ENCODE measurements at places on chromosomes 1 and 21.

DNA sequence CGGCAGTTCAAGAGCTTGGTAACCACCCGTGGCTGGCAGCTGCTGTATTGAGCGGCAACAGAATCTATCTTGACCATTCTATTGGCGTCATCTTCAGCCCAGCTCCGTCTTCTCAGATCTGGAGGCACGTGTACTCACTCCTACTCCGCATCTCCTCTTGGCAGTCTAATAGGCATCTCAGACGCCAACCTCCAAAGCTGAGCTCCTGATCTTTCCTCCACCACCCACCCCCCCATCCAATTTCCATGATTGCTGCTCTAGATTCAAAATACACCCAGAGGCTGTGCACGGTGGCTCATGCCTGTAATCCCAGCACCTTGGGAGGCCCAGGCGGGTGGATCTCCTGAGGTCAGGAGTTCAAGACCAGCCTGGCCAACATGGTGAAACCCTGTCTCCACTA is 84.6 kb upstream of the CASZ1 start:
- no peak for DNase-seq

- DNase-seq, result no peak
Measured at GRCh38 chr1:240612811-240613210, 856 bp upstream of the GREM2 start.

DNA sequence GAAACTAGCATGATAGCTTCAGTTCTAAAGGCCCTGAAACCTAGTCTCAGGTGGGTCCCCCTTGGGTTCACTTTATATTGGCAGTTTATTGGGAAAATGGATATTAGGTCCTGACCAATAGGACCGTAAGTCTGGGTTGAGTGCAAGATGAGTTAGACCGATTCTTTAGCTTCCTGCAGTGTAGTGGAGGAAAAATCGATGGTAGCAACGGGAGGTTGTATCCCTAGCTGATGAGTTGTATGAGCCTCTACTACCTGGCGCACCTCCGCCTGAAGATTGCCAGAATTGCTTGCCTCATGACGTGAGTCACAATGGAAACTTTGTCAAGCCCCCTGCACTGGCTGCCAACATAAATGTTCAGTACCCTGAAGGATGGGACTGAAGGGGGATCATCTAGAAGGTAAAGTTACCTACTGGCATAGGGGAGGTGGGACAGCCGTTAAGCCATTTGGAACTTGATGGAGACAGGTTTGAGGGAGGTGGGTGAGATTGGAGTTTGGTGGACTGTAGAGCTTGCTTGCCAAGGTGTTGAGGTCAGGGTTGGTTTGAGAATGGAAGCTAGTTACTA is 3.9 kb downstream of the RCC1 start:
- no peak for DNase-seq

DNA sequence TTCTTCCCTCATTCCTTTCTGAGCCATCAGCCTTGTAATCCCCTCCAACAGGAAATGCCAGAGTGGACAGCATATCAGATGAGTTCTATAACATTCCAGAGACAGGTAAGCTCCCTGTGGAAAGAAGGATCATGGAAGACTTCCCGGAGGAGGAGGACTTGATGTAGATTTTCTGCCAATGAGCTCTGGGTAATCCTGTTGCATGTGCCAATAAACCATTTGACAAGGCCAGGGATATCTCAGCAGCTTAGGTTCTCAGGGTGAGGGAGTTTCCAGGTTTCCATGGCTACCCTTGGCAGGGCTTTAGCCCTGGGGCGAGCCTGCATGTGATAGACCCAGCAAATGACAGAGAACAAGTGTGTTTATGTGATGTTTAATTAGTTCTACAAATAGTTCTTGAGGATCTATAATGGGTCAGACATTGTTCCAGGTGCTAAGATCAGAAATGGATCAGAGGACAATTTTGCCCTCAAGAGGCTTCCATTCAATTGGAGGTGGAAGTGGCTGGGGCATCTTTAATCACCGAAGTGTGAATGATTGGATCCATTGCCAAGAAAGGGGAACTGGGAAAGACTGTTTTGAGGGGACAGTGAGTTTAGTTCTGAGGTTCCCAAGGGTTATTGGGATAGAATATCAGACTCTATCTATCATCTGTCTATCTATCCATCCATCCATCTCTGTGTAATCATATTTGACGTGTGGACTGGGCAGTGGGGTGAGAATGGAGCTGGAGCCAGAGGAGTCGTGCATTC is 6.9 kb downstream of the PLA2G5 start:
- DNase-seq, result no peak

GRCh38 chr1:184116287-184116686 is 64.8 kb downstream of the TSEN15 start:
- no peak for DNase-seq

DNA sequence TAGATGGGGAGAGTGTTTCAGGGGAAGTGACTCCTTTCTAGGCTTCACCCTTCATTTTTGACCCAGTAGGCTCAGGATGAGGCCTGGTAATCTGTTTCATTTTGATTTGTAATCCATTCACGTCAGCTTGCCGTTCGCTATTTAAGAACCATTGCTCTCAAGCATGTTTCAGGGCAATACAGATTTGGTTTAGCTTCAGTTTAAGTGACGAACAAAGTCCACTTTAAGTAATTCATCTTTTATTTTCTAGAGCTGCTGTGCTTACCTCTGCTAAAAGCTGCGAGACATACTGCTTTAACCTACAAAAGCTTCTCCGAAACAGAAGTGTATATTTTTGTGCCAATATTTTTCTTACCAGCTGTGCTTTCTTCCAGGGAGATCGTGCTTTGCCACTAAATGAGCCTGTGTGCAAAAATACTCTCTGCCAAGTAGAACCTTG is 8.9 kb upstream of the FMO3 start:
- DNase-seq, result no peak

DNA sequence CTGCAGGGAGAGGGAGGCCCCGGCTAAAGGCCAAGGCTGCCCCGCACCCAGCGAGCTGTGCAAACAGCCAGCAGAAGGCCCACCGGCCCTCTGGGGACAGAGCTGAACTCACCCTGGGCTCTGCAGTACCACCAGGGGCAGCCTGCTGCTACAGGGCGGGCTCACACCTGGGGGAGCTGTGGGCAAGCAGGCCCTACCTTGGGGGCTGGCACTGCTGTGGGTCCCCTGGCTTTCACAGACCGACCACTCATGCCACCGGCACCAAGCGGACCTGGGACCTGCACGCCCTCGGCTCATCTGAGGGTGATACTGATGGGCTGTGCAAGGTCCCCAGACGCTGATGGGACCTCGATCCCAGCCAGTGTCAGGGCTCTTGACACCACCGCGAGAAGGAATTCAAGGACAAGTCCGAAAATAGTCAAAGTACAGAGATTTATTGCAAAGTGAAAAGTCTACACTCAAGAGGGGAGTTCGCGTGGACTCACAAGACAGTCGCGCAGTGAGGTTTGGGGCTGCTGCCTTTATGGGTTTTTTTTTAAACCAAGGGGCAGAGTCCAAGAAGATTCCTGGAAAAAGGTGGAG is 61.0 kb upstream of the ADARB1 start:
- DNase-seq, result peak; percentile 39

GRCh38 chr1:155499953-155500639 is 62.5 kb downstream of the ASH1L start:
- DNase-seq, result no peak

DNA sequence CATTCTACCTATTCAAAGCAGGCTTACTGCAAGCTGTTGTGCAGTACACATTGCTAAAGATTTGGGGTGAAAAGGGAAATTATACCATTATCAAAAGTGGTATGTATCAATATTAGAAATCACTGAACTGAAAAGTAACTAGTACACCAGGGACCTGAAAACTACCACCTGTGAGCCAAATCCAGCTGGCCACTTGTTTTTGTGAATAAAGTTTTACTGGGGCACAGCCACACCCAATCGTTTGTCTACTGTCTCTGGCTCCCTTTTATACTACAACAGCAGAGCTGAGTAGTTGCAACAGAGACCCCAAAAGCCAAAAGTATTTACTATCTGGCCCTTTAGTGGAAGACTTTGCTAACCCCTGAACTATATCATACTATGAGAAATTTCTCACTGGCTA is 13.8 kb upstream of the CR1L start:
- DNase-seq, result no peak

Data from urothelium cell line (cell line).